ENCODE measurements at places on chromosomes 3 and 15.

DNA sequence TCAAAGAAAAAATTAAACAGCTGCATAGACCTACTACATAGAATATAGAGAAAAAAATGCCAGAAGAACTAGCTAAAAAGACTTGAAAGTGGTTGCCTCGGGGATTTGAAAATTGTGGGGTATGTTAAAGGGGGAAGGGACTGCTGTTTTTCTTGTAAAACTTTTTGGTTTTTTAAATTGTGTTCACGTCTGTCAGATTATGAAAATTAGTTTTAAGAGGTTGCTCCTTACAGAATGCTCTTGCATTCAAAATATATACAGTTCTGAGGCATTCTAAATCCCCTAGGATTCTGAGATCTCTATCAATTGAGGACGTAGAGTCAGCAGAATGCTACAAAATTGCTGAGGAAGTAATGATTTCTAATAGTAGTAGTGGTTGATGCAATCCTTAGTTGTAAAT, 28.6 kb downstream of the PIAS1 start:
- DNase-seq, result no peak

DNA sequence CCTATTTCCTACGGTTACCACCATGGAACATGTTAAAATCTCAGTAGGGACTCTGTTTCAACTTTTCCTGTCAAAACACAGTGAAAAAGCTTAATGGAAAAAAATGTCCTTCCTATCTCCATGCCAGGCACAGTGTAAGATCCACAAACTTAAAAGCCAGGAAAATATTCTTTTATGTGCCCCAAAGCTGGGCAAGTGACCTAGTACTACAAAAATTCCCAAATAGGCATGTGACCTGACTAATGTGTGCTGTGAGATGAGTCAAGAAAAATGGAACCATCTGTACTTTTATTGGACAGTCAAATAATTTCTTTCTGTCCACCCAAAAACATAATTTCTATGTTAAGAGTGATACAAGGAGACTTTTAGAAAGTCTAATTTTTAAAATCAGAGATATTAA, 406.0 kb downstream of the ZBTB20 start:
- no peak for DNase-seq

GRCh38 chr15:37873336-37873735, 61.1 kb upstream of the TMCO5A start:
- no peak for DNase-seq

- DNase-seq, result no peak
Measured at GRCh38 chr3:176807938-176808337, 389.3 kb downstream of the TBL1XR1 start.

DNA sequence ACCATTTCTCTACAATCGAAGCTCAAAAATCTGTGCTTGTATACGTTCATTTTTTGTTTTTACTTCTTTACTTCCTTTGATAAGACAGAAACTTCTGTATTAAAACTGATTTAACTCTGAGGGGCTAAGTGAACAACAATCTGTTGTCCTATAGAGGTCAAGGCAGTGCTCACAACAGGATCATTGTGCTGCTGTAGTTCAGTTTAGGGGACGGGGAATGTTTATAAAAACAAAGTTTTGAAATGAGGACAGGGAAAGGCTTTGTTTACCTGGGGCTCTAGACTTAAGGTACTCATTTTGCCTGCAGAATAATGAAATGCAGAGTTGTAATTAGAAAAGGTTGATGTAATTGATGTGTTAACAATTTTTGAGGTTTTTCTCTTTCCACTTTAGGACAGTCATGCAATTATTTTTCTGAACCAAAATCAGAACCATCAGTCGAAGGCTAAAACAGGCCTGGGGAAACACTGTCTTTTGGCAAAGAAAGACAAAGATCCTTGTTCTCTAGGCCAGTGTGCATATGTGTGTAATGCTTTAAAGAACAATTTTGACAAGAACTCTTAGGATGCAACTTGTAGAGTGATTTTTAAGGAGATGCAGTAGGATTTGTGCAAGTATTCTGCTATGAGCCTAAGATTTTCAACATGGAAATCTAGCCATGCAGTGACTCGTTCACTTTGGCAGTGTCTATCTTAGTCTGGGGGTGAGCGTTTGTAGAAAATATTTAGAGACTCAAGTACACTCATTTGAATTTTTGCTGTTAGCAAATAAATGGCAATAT, 165.2 kb downstream of the PGPEP1L start:
- no peak for DNase-seq

DNA sequence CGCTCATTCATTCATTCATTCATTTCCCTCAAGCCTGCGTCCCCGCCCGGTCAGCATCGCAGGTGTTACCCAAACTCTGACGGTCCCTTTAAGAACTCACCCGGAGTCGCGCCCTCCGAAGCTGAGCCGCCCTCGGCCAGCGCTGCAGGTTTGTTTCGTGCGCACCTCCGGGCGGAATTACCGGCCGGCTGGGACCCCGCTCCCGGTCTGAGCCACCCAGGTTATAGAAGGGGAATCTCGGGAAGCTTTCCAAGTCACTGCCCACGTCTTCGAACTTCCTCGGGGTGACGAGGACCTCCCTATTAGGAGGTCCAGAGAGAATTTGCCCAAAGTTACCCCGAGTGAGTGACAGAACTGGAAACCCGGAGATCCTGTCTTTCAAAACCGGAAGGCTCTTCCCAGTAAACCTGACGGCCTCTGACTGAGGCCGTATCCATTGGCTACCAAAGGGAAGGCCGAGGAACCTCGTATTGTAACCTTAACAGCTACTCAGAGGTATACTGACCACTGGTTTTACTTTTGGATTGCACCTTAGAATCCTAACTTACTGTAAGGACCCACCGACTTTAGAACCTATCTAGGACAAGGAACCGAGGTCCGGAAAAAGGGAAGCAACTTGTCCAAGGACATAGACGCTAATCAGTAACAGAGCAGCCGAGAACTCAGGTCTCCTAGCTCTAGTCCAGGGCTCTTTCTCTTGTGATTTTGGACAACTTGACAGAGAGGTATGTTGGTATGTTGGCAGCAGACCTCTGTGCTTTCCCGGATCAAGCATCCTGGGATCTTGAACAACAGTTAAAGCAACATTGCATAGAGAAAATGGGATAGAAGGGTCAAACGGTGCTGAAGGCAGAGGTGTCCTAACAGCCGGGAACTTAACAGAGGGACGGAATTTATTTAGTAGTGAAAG, 788 bp upstream of the DLG1 start:
- peak; percentile 4 for DNase-seq

All from NCI-H1092 treated with DMSO at 0.1 percent for 48 hours (cell line).